ENCODE measurements at places on chromosomes 11 and 22. TPM values are rescaled to one million over a fixed set of nuclear protein-coding genes. Genes with fewer than 3 reads are reported as not detected.

GRCh38 chr11:74505911-74506310, 12.4 kb upstream of the LIPT2 start:
- DNase-seq: no peak

- DNase-seq: no peak
Measured at GRCh38 chr11:83070731-83071566, 748 bp downstream of the RAB30 start.

DNA sequence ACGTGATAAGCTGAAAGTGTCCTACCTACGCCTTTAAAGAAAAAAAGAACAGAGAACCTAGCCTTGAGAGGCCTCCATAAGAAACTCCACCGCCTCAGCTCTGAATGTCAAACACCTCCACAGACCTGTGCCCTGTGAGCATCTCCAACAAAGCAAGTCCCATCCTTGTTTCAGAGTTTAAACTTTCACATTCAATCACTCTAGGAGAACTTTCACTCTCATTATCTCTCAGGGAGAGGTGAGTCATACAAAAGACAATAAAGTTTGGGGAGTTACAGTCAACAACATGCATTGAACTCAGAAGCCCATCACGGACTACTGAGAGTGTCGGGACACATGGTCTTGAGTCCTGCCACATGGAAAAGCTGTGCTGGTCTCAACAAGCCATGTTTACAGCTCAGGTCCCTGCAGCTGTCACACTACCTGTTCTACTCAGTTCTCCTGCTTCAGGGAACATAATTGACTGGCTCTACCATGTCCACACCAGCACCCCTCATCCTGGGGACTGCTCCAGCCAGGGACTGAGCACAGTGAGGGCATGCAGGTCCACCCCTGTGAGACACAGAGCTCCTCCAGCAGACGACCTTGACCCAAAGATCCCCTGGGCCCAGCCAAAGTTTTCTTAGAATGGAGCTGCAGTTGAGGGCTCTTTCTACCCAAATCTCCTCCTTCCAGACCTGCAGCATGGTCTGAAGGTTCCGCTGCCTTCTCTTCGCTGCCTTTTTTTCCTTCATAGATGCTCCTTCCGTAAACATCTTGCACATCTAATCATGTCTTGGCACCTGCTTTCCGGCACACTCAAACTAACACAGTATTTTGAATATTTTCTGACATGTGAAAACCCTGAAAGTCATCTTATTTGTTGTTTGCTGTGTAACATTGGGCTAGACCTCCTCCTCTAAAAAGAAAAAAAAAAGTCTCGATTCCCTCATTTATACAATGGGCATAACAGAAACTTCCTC, 114.9 kb downstream of the ETS1 start:
- no peak for DNase-seq

DNA sequence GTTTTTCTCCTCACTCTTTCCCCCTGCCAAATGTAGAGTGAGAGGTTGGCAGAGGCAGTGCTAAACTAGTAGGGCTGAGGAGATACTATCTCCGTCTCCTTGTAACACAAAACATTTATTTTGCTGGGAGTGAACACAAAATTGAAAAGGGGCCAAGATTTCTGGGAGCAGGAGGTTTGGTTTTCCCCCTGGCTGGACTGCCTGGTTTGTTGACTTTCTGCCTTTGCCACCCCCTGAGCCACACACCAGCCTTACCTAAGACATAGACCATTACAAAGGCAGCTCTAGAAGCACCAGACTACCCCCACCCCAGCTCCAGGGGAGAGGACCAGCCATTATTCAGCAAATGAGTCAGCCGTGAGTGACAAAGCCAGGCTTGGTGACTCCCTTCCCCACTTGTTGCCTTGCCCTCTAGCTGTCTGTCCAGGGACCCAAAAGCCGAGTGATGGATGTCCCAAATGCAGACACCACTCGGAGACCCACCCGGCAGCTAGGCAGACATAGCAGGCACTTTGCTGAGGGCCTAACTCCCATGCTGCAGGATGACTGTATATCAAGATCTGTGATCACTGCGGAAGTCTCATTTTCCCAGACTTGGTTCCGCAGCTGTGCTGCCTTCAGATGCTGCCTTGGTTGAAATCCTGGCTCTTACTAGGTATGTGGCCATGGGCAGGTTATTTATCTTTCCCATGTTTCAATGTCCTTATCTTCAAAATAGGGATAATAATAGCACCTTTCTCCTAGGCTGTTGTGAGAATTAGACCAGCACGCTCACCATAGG, 17.7 kb upstream of the CDON start:
- DNase-seq: no peak

- DNase-seq: no peak
Measured at GRCh38 chr22:31719850-31720471, 30.0 kb downstream of the PRR14L start.

The MRGPRX2 gene
- not detected for polyA plus RNA-seq

The LDHAL6A gene
- 1.7 TPM for polyA plus RNA-seq

Measured in left renal cortex interstitium (tissue), 4 donors.